ENCODE measurements at places on chromosomes 7 and 10. TPM values are rescaled to one million over a fixed set of nuclear protein-coding genes. Genes with fewer than 3 reads are reported as not detected.

- H3K27me3 ChIP-seq: no peaks in the 10 kb centered on the region
- no peak for DNase-seq
- H3K36me3 ChIP-seq: no peaks in the 10 kb centered on the region
Observed at GRCh38 chr10:63703113-63703670, 182.0 kb downstream of the REEP3 start.

DNA sequence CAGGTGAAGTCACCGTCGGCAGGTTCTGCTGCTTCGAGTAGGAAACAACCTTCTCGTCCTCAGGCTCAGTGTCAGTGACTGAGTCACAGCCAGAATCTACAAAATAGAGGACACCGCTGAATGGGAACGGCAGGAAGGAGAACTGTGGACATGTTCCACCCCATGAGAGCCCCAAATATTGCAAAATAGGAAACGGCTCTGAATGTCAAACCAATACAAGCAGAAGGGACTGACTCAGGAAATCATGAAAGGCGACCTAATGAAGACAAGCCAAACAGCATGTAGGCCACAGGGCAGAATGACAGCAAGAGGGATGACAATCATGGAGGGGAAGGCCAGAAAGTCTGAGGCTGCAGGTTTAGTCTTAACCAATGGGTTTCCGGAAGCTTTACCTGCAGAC is 63.5 kb downstream of the PIK3AP1 start:
- peaks cover 15% of the 10 kb centered on the region for H3K4me1 ChIP-seq
- H3K27me3 ChIP-seq: no peaks in the 10 kb centered on the region
- H3K36me3 ChIP-seq: no peaks in the 10 kb centered on the region
- H3K27ac ChIP-seq: no peak overlapping the region
- no peak for DNase-seq
- no peak overlapping the region for H3K4me3 ChIP-seq

- no peaks in the 10 kb centered on the region for H3K36me3 ChIP-seq
- H3K27ac ChIP-seq: no peak overlapping the region
- no peak overlapping the region for H3K4me3 ChIP-seq
- DNase-seq: no peak
- H3K4me1 ChIP-seq: no peaks in the 10 kb centered on the region
Observed at GRCh38 chr10:126551202-126551601, 119.3 kb downstream of the C10orf90 start.

GRCh38 chr10:107141524-107142061 is 22.9 kb downstream of the SORCS1 start:
- H3K27ac ChIP-seq: no peak overlapping the region
- no peak for DNase-seq
- no peaks in the 10 kb centered on the region for H3K36me3 ChIP-seq
- peaks cover 8% of the 10 kb centered on the region for H3K27me3 ChIP-seq
- no peak overlapping the region for H3K4me3 ChIP-seq

TRIM50 gene
- 0.33 TPM for total RNA-seq

SLC26A3 gene
- total RNA-seq: 0.33 TPM

C10orf53 gene
- not detected for total RNA-seq

DNA sequence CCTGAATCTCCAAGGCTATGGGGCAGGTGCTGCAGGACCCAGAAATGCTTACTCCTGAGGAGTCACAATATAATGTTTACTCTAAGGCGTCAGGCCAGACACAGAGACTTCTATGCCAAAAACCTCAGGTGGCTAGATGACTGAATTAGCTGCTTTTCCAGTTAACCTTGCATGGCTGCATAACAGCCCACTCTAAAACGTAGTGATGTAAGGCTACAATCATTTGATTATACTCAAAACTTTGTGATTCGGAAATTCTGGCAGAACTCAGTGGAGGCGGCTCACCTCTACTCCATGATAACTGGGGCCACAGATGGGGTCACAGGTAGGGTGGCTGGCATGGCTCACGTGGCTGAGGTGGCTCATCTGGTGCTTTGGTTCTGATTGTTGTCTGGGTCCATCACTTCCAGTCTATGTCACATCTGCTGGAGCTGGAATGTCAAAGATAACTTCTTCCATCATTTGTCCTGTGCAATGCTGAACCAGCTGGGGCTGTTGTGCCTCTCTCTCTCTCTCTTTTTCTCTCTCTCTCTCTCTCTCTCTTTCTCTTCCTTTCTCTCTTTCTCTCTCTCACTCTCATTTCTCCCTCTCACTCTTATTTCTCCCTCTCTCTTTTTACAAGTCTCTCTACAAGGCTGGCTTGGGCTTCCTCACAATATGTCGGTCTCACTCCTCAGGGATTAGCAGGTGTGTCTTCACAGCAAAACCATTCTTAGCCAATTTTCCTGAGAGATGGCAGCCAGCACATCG is 11.8 kb downstream of the TMEM72 start:
- no peak overlapping the region for H3K27ac ChIP-seq
- H3K4me1 ChIP-seq: no peaks in the 10 kb centered on the region
- no peak overlapping the region for H3K4me3 ChIP-seq
- H3K36me3 ChIP-seq: no peaks in the 10 kb centered on the region

FAM204A gene
- total RNA-seq: 58.9 TPM

DNA sequence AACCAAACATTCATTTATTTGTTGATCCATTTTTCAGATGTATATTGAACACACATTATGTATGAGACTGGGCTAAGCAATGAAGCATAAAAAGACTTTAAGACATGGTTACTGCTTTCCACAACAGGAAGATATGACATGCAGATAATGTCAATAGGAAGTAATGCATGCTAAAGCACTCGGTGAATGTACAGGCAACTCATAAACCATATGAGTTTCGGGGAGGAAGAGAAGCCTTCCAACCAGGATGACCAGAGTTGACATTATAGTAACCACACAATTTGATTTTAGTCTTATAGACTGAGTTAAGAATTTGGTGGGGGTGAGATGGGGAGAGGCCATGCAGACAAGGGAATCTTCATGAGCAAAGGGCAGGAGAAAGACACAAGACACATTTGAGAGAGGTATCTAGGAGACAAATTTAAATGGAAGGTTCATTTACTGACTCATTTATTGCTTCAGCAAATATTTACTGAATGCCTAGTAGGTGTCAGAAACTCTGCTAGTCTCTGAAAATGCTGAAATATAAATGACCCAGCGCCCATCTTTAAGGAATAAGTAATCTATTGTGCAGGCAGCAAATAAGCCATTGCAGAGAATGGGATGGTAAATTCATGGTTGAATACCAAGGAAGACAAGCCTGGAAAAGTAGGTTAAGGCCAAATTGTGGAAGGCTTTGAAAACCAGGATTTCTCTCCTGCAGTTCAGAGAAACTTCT is 19.0 kb upstream of the SLK start:
- DNase-seq: no peak
- no peak overlapping the region for H3K4me3 ChIP-seq
- no peaks in the 10 kb centered on the region for H3K36me3 ChIP-seq
- no peaks in the 10 kb centered on the region for H3K27me3 ChIP-seq
- H3K27ac ChIP-seq: no peak overlapping the region

- peaks cover 78% of the 10 kb centered on the region for H3K36me3 ChIP-seq
- DNase-seq: no peak
- no peaks in the 10 kb centered on the region for H3K27me3 ChIP-seq
- H3K27ac ChIP-seq: no peak overlapping the region
Observed at GRCh38 chr7:158943713-158944112, 87.4 kb downstream of the DYNC2I1 start.

Measured in left ventricle myocardium inferior (tissue), 1 donor.